ENCODE measurements at places on chromosomes 3 and 15. TPM values are rescaled to one million over a fixed set of nuclear protein-coding genes. Genes with fewer than 3 reads are reported as not detected.

RIOX2 gene
- total RNA-seq, result 13.9 TPM

CD86 gene
- total RNA-seq, result 1.2 TPM

MASP1 gene
- total RNA-seq, result 22.8 TPM

STRIT1 gene
- total RNA-seq, result 0.82 TPM

NRG4 gene
- total RNA-seq, result not detected

GOLGA6C gene
- total RNA-seq, result not detected

WDR72 gene
- under 0.01 TPM for total RNA-seq

TLR9 gene
- not detected for total RNA-seq

TMEM202 gene
- total RNA-seq, result not detected

MPI gene
- 26.1 TPM for total RNA-seq

GRCh38 chr15:66459818-66460615 lies 37.5 kb downstream of the SNAPC5 start:
- no peak for DNase-seq

DNA sequence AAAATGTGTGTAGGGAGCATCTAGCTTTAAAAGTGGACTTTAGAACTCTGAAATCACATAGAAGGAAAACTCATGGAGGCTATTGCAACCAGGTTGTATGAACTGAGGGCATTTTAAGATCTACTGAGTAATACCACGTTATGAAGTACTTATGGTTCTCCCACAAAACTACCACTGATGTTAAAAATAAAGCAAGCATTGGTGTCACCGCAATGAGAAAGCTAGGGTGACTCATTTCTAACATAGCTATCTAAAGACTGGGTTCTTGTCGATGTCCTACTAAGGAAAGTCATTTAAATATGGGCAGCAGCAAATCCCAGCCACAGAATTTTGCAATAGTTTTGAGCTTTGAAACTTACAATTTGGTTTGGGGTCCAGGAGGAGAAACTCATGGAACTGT lies 584.8 kb downstream of the DIPK2A start:
- DNase-seq, result no peak

- DNase-seq, result no peak
These were observed 32.8 kb downstream of the CACNA2D2 start for GRCh38 chr3:50470658-50471057.

GRCh38 chr3:50237754-50238548 lies 1.9 kb downstream of the GNAI2 start:
- peak; percentile 68 for DNase-seq

DNA sequence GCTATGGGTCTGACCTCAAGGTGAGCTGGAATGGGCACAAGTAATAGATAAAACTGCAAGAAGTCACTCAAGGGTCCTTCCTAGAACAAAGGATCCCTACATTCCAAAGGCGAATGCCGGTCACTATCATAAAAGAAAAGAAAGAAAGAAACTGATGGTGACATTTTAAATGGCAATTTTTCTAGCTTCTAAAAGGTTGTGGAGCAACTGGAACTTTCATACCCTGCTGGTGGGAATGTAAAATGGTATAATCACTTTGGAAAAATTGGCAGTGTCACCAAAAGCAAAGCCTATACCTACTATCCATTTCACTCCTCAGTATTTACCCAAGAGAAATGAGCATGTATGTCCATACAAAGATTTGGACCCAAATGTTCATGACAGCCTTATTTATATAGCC lies 4.2 kb downstream of the CCRL2 start:
- DNase-seq, result no peak

- DNase-seq, result no peak
These were observed 6.9 kb downstream of the GALNT15 start for GRCh38 chr3:16181361-16181760.

DNA sequence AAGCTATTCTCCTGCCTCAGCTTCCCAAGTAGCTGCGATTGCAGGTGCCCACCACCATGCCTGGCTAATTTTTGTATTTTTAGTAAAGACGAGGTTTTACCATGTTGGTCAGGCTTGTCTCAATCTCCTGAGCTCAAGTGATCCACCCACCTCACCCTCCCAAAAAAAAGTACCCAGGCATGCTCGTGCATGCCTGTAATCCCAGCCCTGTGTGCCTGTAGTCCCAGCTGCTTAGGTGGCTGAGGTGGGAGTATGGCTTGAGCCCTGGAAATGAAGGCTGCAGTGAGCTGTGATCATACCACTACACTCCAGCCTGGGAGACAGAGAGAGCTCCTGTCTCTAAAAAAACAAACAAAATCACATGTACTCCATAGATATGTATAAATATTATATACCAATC lies 176.5 kb downstream of the SOX2 start:
- no peak for DNase-seq

GRCh38 chr15:87032295-87032694 lies 952.6 kb downstream of the AGBL1 start:
- no peak for DNase-seq

GRCh38 chr15:66298803-66299251 lies 5.5 kb downstream of the DIS3L start:
- DNase-seq, result no peak

DNA sequence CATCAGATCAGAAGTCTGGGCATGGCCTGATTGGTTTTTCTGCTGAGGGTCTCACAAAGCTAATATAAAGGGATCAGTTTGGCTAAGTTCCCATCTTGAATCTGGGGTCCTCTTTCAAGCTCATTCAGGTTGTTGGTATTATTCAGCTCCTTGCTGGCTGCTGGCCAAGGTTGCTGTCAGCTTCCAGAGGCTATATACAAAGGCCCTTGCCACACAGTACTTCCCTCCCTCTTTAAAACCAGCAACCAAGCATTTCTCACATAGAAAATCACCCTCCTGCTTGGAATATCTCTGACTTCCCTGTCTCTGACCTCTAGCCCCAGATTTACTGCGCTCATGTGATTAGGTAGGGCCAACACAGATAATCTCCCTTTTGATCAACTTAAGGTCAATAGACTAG lies 442.9 kb downstream of the ERC2 start:
- DNase-seq, result no peak
